ENCODE measurements at places on chromosomes 5 and 9.

DNA sequence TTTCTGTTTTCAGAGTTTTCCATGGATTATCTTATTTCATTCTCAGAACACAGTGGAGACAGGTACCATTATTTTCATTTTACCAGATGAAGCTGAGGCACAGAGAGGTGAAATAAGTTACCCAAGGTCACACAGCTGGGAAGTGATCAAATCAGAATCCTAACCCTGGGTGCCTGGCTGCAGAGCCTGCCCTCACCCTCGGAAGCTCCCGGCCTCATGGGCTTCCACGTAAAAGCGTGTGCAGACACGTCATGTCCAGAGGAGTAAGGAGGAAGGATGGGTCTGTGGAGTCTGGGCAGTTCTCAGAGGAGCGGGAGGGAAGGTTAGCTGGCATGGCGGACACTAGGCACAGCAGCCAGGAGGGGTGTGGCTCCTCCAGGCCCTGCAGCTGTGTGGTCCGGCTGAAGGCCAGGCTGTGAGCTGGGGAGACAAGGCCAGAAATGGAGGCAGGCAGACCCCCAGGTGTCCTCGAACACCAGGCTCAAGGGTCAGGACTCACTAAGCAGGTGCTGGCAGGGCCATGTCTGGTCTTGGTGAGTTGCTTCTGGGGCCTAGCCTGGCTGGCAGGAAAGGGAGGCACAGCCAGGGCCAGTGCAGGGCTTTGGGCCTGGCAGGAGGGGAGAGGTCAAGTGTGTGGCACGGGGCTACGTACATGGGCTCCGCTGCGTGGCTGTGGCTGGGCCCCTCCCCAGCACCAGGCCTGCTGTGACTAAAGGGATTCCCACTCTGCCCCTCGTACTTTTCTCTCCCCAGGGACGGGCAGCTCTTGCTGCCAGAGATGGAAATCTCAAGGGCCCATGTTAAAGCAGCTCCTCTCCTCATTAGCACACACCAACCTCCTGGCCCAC, 5.6 kb downstream of the TBC1D9B start:
- no peak for DNase-seq

DNA sequence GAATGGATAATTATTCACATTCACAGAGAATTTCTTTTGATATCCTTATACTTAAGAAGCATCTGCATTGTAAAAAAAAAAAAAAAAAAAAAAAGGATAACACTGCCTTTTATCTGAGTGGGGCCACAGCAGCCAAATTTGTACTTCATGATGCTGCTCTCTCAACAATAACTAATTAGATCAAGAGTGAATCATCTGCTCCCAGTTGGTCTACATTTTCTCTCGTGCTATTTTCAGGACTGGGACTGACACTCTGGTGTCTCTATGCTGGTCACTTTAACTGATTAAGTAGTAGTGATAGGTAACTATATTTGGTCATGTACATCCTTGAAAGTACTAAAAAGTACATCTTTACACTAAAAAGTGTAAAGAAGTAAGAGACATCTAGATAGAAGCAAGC, 90.1 kb downstream of the RFX3 start:
- no peak for DNase-seq

DNA sequence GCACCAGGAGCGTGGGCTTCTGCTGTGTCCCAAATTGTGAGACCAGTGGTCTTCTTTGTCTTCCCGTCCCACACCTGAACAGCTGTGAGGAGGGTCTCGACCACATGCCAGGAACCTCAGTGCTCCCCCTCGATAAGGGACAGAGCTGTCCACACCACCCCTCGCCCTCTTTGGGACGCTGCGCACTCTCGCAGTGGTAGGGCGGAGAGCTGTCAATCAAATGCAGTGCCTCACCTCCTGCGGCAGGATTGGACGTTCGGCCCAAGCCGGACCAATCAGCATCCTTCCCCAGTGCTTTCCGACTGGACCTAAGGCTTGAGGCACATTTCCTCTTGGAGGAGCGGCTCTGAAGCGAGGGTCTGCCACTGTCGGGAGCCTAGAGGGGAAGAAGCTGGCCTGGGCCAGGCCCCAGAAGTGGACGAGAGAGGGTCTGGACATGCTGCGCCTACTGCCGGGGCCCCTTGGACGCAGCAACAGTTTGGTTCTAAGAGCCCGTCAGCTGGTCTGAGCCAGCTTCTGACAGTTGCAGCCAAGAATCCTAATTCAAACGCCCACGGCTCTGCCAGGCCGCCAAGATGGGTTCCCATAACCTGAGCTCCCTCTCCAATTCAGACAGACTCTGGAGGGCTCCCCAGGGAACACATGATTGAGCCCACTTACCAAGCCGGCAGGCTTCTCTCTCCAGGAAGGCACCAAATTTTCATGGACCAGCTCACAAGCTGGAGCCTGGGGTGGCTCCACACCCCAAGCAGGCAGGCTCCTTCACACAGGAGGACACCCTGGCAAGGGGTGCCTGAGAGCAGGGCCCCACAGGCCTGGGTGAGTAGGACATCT, 28.1 kb upstream of the ADAMTS2 start:
- DNase-seq: no peak

GRCh38 chr5:140181002-140181483, 6.1 kb downstream of the CYSTM1 start:
- no peak for DNase-seq

- no peak for DNase-seq
These were observed 22.1 kb downstream of the NTRK2 start for GRCh38 chr9:84691634-84692033.
